ENCODE measurements at places on chromosomes 2 and 18.

DNA sequence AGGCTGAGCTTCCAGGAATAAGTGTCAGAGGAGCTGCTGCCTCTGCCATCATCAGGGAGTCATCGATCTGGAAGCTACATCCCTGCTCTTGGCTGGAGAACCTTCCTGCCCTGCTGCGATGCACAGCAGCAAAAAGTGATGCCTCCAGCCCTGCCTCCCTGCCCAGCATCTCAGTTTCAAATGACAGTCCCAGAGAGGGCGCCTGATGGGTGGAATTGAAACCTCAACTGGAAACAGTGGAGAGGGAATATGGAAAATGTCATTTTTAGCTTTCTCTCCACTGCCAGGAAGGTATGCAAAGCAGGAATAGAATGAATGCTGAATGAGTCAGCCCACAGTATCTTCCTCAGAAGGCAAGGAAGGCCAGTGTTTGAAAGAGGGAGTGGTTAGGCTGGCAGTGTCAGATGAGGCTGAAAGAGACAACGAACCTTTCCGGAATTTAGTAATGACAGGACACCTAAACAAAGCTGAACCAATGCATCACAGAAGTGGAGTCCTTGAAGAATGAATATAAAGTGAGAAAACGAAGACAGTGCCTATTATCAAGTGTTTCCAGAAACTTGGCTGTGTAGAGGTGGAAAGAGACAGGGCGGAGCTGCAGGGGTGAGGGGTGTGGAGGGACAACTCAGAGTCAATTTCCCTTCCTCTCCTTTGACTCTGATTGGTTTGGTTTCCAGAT lies 153.9 kb upstream of the NDUFV2 start:
- peak; percentile 93 for DNase-seq

- no peak for DNase-seq
Observed at GRCh38 chr2:183060571-183061231, 17.8 kb upstream of the DUSP19 start.

GRCh38 chr2:80438686-80439085 lies 134.1 kb upstream of the LRRTM1 start:
- DNase-seq: no peak

DNA sequence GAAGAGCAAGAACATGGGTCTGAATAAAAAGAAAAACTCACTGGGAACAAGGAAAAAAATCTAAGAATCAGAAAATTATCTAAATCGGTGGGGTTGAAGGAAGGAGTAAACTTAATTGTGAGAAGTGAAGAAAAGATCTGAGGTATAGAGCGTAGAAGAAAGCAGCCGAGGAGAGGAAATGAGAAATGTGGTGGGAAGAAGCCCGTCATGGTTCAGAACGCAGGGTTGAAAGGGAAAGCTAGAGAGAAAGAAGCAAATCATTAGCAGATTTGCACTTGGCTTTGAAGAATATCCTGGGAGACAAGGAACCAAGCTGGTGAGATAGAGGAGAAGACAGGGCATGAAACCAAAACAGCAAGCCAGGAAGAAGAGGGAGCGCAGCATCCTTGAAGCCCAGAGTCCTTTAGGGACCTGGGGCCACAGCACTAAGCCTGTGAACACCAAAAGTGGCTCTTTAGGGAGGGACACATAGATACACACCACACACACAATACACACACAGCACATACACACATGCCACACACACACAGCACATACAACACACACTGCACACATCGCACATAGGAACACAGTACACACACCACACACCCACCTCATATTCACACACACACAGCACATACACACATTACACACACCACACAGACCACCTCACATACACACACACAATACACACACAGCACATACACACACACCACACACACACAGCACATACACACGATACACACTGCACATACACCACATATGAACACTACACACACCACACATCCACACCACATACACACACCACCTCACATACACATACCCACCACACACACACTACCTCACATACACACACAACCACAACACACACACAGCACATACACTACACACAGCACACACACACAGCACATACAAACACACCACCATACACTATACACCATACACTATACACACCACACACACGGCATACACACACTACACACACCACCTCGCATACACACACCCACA lies 274.6 kb downstream of the ETAA1 start:
- DNase-seq: peak; percentile 24

- DNase-seq: peak; percentile 82
Observed at GRCh38 chr2:120729406-120730399, 6.0 kb upstream of the GLI2 start.

- no peak for DNase-seq
Observed at GRCh38 chr18:10530002-10530401, 4.2 kb downstream of the NAPG start.

- DNase-seq: no peak
Observed at GRCh38 chr18:48792141-48792540, 158.6 kb downstream of the SMAD7 start.

- DNase-seq: no peak
Observed at GRCh38 chr18:49319590-49319989, 140.9 kb downstream of the DYM start.

DNA sequence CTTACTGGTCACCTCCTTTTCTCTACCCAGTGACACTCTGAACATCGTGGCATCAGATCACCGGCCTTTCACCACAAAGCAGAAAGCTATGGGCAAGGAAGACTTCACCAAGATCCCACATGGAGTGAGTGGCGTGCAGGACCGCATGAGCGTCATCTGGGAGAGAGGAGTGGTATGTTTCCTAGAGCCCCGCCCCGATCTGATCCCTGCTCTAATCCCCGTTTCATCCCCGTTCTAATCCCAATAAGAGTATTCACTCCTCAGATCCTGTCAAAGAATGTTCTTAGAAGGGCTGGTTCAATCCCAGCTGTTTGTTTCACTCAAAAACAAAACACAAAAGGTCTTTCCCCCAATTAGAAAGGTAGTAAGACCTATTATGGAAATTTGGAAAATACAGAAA lies 30.4 kb upstream of the MAPRE3 start:
- no peak for DNase-seq

All from foreskin fibroblast (primary cell).